ENCODE measurements at places on chromosomes 13 and 19. TPM values are rescaled to one million over a fixed set of nuclear protein-coding genes. Genes with fewer than 3 reads are reported as not detected.

The ATP4B gene
- total RNA-seq = not detected

The ZNF723 gene
- not detected for total RNA-seq

The UHRF1 gene
- 42.5 TPM for total RNA-seq

GRCh38 chr19:23273022-23273589 is 22.9 kb upstream of the ZNF724 start:
- no peak for DNase-seq

- no peak for DNase-seq
These were observed 12.4 kb upstream of the TINCR start for GRCh38 chr19:5580161-5580571.

DNA sequence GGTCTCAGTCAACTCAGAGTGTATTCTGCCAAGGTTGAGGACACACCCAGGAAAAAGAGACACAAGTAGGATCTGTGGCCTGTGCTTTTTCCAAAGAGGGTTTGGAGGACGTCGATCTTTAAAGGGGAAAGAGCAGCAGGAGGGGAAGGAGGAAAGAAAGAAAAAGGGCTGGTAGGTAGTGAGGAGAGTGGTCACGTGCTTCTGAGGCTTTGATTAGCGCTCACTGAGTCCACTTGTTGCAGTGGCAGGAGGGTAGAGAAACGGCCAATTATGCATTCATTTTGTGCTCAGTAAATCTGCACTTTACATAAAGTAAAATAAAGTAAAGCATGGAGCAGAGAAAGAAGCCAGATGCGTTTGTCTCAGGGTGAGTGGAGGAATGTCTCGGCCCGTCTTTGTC is 126.0 kb upstream of the VSTM2B start:
- no peak for DNase-seq

- no peak for DNase-seq
These were observed 758.7 kb downstream of the SLITRK5 start for GRCh38 chr13:88429862-88430261.

- DNase-seq = no peak
These were observed 431.7 kb downstream of the KLF12 start for GRCh38 chr13:73702419-73703071.

- peak; percentile 97 for DNase-seq
These were observed 1.1 kb downstream of the TNNI3 start for GRCh38 chr19:55156202-55157063.

- DNase-seq = no peak
These were observed 16.1 kb downstream of the ZNF226 start for GRCh38 chr19:44180968-44181367.
